CD4-positive, CD25-positive, alpha-beta regulatory T cell (primary cell): ENCODE measurements at places on chromosomes 11 and 22.

- H3K4me3 ChIP-seq = no peak overlapping the region
- no peaks in the 10 kb centered on the region for H3K36me3 ChIP-seq
- no peak overlapping the region for H3K27ac ChIP-seq
- no peak for DNase-seq
- H3K4me1 ChIP-seq = no peaks in the 10 kb centered on the region
These were observed 43.8 kb upstream of the LYVE1 start for GRCh38 chr11:10611979-10612862.

DNA sequence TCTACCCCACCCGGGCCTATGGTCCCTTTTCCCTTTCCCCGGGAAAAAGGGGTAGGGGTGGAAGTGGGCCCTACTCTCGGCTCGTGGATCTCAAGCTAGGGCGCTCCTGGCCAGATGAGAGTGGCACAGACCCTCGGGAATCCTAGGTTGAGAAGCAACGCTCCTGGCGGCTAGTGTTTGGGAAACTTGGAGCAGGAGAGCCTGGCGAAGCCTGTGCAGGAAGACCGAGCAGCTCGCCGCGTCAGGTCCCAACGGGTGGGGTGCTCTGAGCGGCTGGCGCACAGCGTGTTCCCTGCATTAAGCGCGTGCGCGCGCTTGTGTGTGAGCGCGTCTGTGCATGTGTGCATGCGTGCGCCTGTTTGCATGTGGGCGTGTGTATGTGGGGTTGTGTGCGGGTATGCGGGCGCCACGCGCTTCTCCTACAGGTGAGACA lies 7.1 kb upstream of the FLI1 start:
- H3K27ac ChIP-seq = no peak overlapping the region
- peak overlapping the region; percentile 41 for H3K4me3 ChIP-seq
- H3K27me3 ChIP-seq = peaks cover 19% of the 10 kb centered on the region
- peak; percentile 45 for DNase-seq
- H3K4me1 ChIP-seq = peaks cover 29% of the 10 kb centered on the region
- H3K36me3 ChIP-seq = no peaks in the 10 kb centered on the region

- no peaks in the 10 kb centered on the region for H3K27me3 ChIP-seq
- H3K4me1 ChIP-seq = no peaks in the 10 kb centered on the region
These were observed 199.9 kb upstream of the ISX start for GRCh38 chr22:34866081-34866480.

DNA sequence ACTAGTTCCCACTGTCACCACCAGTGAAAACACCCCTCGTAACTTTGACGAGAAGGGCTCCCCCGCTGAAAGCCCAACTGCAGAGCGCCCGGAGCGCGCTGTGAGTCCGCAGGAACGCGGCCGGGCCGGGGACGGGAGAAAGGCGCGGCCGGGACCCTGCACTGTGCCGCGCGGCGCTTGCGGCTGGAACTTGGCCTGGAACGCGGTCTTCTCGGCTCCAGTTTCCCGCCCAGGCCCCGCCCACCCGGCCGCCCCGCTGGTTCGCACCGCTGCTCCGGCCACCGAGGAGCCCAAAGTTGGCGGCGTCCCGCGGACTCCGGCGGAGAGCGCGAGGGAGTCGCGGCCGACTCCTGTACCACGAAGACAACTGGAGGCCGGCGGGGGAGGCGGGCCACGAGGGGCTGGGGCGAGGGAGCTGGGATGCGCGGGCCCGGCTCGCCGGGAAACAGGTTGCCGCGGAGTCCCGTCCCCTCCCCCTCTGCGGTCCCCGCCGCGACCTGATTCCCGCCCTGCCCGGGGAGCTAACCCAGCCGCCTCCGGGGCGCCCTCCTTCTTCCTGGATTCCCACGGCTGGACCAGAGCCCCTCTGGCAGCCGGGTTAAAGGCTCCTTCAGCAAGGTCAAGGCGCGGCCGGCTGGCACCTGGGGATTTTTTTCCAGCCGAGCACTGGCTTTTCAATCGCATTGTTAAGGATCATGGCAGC lies 3.4 kb downstream of the TENM4 start:
- H3K27me3 ChIP-seq = peaks cover 19% of the 10 kb centered on the region
- no peak overlapping the region for H3K27ac ChIP-seq
- no peaks in the 10 kb centered on the region for H3K4me1 ChIP-seq
- DNase-seq = no peak
- H3K4me3 ChIP-seq = no peak overlapping the region

DNA sequence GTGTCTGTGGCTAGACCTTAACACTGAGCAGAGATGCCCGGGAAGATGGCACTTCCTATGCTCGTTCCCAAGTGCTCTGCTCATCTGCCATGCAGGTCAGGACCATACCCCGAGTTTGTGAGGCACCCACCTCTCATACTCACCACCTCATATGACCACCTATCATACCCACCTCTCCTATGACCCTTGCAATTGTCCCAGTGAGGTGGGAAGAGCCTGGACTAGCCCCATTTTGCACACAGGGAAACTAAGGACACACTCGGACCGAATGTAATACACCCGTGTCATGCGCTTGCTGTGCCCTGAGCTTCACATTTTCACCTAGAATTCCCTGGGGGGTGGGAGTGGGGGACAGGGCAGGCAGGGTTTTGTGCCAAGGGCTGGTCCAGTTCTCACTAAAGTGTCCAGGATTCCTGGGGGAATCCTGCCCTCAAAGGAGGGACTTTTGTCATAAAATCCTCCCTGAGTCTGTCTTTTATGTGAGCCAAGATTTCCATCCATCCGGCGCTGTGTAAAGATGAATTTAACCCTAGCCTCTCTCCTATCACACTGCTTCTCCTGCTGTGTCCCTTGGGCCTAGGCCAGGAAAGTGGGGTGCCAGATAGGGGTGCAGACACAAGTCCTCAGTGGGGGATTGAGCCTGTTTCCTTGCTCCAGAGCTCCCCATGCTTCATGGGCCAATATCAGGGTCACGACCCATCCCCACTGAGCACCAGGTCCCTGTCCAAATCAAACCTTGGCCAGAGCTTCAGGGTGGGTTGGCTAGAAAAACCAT lies 20.0 kb downstream of the TPBGL start:
- DNase-seq = no peak
- H3K4me1 ChIP-seq = peaks cover 32% of the 10 kb centered on the region
- H3K4me3 ChIP-seq = peak overlapping the region; percentile 48
- H3K27ac ChIP-seq = peak overlapping the region; percentile 34

- peak overlapping the region; percentile 96 for H3K4me3 ChIP-seq
- no peaks in the 10 kb centered on the region for H3K27me3 ChIP-seq
- peaks cover 38% of the 10 kb centered on the region for H3K4me1 ChIP-seq
- H3K27ac ChIP-seq = peak overlapping the region; percentile 99
These were observed 822 bp downstream of the RBX1 start for GRCh38 chr22:40951795-40952605.

DNA sequence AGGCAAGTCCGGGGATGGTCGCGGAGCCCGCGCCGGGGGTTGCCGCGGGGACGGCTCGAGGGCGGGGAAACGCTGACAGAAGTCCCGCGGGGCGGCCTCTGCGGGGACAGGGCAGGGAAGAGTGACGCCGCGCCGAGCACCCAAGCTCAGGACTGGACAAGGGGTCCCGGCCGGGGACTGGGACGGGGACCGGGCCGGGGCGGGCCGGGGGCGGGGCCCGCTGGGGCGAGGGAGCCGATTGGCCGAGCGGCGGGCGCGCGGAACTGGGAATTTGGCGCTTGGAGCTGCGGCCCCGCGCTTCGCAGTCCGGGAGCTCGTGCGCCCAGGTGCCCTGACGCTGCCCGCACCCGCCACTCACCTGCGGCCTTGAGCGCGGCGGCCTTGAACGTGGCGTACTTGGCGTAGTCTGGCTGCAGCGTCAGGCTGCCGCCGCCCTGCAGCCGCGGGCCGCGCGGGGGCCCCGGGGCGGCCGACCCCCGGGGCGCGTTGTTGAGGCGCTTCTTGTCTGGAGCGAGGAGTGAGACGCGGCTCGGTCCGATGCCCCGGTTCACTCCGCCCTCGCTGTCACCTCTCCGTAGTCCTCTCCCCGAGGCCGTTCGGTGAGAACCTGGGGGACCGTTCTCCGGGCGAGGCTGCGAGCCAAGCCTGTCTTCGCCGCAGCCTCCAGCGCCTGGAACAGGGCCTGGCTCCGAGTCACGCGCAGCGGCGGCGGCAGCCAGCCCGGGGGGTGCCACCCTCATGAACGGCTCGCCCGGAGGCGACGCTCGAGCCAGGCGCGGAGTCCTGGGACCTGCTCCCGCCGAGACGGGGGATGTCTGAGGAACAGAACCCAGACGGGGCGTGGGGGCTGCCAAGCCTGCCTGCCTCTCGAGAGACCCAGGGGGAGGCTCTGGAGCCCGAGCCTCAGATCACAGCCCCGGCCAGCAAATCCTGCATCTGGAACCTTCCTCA lies 4.5 kb downstream of the SHISA8 start:
- no peak overlapping the region for H3K4me3 ChIP-seq
- no peaks in the 10 kb centered on the region for H3K36me3 ChIP-seq
- peaks cover 53% of the 10 kb centered on the region for H3K4me1 ChIP-seq
- no peak overlapping the region for H3K27ac ChIP-seq

- no peaks in the 10 kb centered on the region for H3K27me3 ChIP-seq
- H3K36me3 ChIP-seq = peaks cover 32% of the 10 kb centered on the region
- no peaks in the 10 kb centered on the region for H3K4me1 ChIP-seq
- H3K4me3 ChIP-seq = no peak overlapping the region
These were observed 23.9 kb downstream of the NEFH start for GRCh38 chr22:29503811-29504372.

DNA sequence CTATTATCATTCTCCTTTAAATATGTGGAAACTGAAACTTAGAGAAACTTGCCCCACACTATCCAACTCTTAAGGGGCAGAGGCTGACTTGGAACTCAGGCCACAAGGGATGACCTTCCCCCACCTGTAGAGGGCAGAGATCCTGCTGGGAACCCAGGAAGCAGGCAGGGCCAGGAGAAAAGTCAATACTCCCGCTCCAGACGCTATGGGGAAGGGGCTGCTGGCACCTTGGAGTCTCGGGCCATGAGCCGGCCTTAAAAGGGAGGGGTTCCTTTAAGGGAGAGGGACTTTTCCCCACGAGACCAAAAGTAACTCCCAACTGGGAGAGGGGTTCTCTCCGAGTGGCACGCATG lies 620 bp upstream of the ANO5 start:
- H3K4me3 ChIP-seq = no peak overlapping the region
- no peaks in the 10 kb centered on the region for H3K27me3 ChIP-seq
- no peak overlapping the region for H3K27ac ChIP-seq
- H3K4me1 ChIP-seq = no peaks in the 10 kb centered on the region

GRCh38 chr22:35547987-35548721 lies 7.5 kb downstream of the RASD2 start:
- no peak overlapping the region for H3K27ac ChIP-seq
- no peak for DNase-seq
- peaks cover 1% of the 10 kb centered on the region for H3K27me3 ChIP-seq
- no peaks in the 10 kb centered on the region for H3K36me3 ChIP-seq

- H3K36me3 ChIP-seq = no peaks in the 10 kb centered on the region
- H3K4me1 ChIP-seq = peaks cover 4% of the 10 kb centered on the region
- DNase-seq = no peak
- no peaks in the 10 kb centered on the region for H3K27me3 ChIP-seq
- no peak overlapping the region for H3K4me3 ChIP-seq
These were observed 10.5 kb upstream of the MFNG start for GRCh38 chr22:37496651-37497050.

DNA sequence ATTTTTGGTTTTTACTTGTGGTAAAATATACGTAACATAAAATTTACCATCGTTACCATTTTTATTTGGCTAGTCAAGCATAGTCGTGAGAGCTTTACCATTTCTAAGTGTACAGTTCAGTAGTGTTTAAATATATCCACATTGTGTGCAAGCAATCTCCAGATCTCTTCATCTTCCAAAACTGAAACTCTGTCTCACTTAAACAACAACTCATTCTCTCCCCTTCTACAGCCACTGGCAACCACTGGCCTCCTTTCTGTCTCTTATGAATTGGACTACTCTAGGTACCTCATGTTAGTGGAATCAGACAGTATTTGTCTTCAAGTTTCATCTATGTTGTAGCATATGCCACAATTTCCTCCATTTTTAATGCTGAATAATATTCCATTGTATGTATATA lies 37.4 kb downstream of the SMC1B start:
- no peak overlapping the region for H3K27ac ChIP-seq
- H3K4me3 ChIP-seq = no peak overlapping the region
- no peaks in the 10 kb centered on the region for H3K36me3 ChIP-seq
- H3K27me3 ChIP-seq = no peaks in the 10 kb centered on the region
- DNase-seq = no peak

- peaks cover 18% of the 10 kb centered on the region for H3K27me3 ChIP-seq
- H3K27ac ChIP-seq = no peak overlapping the region
- H3K36me3 ChIP-seq = no peaks in the 10 kb centered on the region
- peaks cover 2% of the 10 kb centered on the region for H3K4me1 ChIP-seq
These were observed 5.7 kb upstream of the BTBD10 start for GRCh38 chr11:13468750-13469149.

DNA sequence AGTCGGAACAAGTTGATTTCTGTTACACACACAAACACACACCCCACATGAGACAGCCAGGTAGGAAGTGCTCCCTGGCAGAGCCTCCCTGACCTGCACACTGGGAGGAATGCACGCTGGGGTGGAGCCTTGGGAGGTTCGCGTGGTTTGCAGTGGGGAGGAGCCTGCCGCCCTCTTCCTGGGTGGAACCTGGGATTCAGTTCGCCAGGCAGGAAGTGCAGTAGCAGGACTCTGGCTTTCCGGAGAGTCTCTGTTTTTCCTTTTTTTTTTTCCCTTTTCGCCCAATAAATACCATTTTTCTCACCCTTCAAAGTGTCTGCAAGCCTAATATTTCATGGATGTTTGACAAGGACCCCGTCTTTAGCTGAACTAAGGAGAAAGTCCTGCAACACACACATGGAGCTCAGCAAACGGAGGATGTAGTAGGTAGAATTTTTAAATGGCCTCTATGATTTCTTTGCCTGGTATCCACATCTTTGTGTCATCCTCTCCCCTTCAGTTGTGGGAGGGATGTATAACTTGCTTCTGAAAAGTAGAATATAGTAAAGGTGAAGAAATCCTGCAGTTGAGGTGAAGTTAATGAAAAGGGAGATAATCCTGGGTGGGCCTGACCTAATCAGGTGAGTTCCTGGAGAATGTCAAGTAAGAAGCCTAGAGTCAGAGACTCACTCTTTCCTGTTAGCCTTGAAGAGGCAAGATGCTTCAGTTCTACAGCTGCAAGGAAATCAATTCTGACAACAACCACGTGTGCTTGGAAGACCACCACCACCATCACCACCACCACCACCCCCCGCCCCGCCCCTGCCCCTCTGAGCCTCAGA lies 72.9 kb downstream of the PIWIL4 start:
- no peak for DNase-seq
- H3K27me3 ChIP-seq = no peaks in the 10 kb centered on the region
- H3K4me1 ChIP-seq = no peaks in the 10 kb centered on the region
- H3K27ac ChIP-seq = no peak overlapping the region

DNA sequence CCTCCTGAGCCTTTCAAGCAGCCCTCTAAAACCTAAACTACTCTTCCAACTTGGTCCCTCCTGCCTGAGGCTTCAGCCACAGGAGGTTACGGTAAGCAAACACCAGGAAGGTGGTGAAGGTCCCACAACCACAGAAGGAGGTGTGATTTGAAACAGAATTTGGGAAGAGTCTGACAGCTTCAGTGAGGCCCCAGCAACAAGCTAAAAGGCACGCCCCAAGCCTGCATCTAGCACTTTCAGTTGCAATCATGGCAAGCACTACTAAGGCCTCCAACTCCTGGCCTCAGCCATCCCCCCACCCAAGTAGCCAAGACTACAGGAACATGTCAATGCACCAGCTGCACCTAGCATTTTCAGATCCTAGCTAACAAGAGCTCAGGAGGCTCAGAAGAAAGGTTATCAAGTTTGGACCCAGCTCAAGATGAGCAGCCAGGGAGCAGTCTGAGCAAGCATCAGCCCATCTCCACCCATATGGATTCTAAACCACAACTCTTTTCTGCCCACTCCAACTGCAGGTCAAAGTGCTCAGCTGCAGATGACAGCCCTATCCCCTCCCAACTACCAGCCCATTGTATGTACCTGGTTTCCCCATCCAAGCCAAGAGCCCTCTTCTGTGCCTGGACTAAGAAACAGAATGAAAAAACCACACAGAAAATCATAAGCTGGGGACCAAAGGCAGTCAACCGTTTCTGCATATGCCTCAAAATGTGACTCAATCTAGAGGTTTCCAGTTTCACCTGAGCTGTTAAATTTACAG lies 10.4 kb upstream of the AHNAK start:
- DNase-seq = no peak
- no peaks in the 10 kb centered on the region for H3K27me3 ChIP-seq
- peaks cover 15% of the 10 kb centered on the region for H3K36me3 ChIP-seq
